Mononuclear cell (primary cell): ENCODE measurements at places on chromosomes 11 and 22. TPM values are rescaled to one million over a fixed set of nuclear protein-coding genes. Genes with fewer than 3 reads are reported as not detected.

The SLC17A6 gene
- not detected for total RNA-seq

The LRRC10B gene
- not detected for total RNA-seq

The CD248 gene
- total RNA-seq, result 1.5 TPM

The HEPHL1 gene
- not detected for total RNA-seq

The IGF2 gene
- not detected for total RNA-seq

The MS4A15 gene
- total RNA-seq, result not detected
